ENCODE measurements at places on chromosomes 7 and 10. TPM values are rescaled to one million over a fixed set of nuclear protein-coding genes. Genes with fewer than 3 reads are reported as not detected.

The STN1 gene
- 25.4 TPM for total RNA-seq

The SLIT1 gene
- total RNA-seq = not detected

The TCTN3 gene
- 19.8 TPM for total RNA-seq

The TMEM178B gene
- not detected for total RNA-seq

The ARL4A gene
- total RNA-seq = 18.0 TPM

DNA sequence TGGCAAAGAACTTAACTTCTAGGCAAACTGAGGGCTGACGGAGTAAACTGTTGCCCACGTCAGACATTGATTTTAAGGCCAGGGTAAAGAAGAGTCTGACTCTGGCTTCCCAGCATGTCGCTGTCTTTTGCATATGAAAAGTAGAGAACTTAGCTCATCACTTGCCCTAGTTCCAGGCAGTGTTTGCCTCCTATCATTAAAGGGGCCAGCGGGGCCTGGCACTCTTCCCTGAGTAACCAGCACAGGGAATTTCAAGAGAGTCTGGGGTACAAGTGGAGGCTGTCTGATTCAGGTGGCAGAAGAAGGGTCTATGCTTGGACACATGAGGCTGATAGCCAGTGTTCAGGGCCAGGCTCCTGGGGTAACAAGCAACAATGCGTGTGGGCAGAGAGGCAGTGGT lies 4.8 kb downstream of the DENND2A start:
- no peaks in the 10 kb centered on the region for H3K36me3 ChIP-seq
- no peaks in the 10 kb centered on the region for H3K27me3 ChIP-seq
- peaks cover 37% of the 10 kb centered on the region for H3K4me1 ChIP-seq

- H3K27ac ChIP-seq = peak overlapping the region; percentile 95
- H3K4me1 ChIP-seq = peaks cover 23% of the 10 kb centered on the region
- DNase-seq = no peak
These were observed 102.7 kb upstream of the TNRC18 start for GRCh38 chr7:5526100-5526905.

DNA sequence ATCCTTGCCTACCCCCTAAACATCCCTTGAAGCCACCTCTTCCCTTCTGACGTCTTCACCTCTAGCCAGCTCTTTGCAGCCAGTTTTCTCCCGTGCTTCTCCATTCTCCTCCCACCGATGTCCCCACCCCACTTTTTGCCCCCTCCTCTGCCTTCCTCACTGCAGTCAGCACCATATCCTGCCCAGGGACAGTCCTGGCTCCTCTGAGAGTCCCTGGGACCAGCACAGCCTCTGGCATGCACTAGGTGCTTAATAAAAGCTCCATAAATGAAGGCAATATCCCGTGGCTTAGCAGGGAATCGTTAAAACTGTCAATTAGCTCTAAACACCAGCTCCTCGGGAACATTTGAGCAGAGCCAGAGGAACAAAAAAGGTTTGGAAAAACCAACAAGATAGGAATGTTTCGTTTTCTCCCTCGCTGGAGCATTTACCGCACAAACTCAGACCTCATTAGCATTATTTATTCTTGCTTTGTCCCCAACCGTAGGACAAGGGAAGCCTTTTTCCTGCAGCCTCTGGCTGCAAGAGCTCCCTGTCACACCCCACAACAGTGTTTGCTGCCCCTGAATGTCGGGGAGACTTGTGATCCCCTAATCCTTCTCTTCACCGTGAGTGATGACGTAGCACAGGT lies 16.1 kb downstream of the MYL10 start:
- H3K4me1 ChIP-seq = peaks cover 27% of the 10 kb centered on the region
- H3K27me3 ChIP-seq = no peaks in the 10 kb centered on the region
- H3K4me3 ChIP-seq = no peak overlapping the region
- no peak for DNase-seq
- no peak overlapping the region for H3K27ac ChIP-seq

DNA sequence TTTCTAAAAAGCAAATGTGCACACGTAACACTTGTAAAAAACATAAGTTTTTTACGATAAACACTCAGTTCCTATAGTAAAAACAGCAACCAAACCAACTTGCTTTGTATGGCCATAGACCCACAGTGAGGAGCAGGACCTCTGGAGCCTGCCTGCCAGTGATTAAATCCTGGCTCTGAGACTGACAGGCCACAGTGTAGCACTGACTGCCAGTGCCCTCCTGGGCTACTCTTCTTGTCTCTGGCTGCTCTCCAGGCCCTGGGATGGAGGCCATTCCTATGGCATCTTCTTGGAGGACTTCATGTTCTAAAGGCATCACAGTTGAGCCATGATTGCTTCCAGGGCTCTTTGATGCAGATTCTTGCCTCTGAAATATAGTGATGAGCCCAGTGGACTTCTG lies 22.7 kb upstream of the TMEM254 start:
- H3K27me3 ChIP-seq = no peaks in the 10 kb centered on the region
- no peak overlapping the region for H3K4me3 ChIP-seq
- no peak for DNase-seq
- H3K36me3 ChIP-seq = no peaks in the 10 kb centered on the region
- no peak overlapping the region for H3K27ac ChIP-seq

DNA sequence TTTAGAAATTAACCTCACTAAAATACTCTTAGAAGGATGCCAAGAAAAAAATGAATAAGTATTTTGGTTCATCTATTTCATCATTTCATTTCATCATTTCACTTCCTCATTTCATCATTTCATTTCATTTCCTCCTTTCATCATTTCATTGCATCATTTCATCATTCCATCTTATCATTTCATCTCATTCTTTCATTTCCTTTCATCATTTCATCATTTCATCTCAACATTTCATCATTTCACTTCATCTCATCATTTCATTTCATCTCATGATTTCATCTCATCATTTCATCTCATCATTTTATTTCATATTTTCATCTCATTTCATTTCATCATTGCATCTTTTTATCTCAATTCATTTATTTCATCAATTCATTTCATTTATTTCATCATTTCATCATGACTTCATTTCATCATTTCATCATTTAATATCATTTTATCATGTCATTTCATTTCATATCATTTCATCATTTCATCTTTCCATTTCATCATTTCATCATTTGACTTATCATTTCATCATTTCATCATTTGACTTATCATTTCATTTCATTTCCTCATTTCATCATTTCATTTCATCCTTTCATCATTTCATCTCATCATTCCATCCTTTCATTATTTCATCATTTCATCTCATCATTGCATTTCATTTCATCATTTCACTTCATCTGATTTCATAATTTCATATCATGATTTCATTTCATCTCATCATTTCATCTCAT lies 129.9 kb downstream of the ZNF92 start:
- H3K27me3 ChIP-seq = no peaks in the 10 kb centered on the region
- H3K27ac ChIP-seq = no peak overlapping the region
- H3K36me3 ChIP-seq = no peaks in the 10 kb centered on the region
- no peaks in the 10 kb centered on the region for H3K4me1 ChIP-seq

- H3K27ac ChIP-seq = no peak overlapping the region
- H3K4me3 ChIP-seq = no peak overlapping the region
- no peaks in the 10 kb centered on the region for H3K36me3 ChIP-seq
These were observed 80.2 kb upstream of the ADAM12 start for GRCh38 chr10:126468467-126468866.

DNA sequence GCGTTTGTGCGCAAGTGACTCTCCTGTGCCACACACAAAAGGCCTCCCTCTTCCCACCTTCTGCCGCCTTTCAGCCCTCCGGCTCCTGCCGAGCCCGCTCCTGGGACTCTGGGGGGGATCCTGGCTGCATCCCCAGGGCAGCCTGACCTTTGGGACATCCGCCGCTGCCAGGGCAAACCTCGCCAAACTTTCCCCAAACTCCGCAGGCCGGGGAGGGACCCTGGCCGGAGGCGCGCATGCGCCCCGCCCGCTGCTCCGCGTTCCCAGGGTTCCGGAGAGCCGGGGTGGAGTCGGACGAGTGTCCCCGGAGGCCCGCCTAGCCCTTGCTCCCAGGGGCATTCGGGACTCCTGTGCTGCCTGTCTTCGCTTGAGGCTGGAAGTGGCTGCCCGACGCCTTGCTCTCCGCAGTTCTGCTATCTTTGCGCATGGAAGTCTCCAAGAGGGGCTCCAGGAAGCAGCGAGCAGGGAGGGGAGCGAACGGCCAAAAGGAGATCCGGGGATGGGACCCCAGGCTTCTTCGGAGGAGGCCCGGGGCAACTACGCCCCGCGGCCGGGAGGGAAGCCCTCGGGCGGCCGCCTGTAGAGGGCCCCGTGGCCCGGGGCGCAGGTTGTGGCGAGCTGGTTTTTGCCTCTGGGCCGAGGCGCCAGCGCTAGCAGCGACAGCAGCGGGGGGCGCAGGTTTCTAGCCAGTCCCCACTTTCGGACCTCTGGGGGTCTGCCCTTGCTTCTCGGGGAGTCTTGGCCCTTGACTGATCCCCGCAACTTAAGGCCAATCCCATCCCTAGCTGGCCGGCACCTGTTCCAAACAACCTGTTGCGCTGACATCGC lies 7.0 kb downstream of the PTF1A start:
- no peak overlapping the region for H3K4me3 ChIP-seq
- H3K4me1 ChIP-seq = no peaks in the 10 kb centered on the region
- peaks cover 20% of the 10 kb centered on the region for H3K27me3 ChIP-seq
- DNase-seq = no peak
- no peaks in the 10 kb centered on the region for H3K36me3 ChIP-seq

DNA sequence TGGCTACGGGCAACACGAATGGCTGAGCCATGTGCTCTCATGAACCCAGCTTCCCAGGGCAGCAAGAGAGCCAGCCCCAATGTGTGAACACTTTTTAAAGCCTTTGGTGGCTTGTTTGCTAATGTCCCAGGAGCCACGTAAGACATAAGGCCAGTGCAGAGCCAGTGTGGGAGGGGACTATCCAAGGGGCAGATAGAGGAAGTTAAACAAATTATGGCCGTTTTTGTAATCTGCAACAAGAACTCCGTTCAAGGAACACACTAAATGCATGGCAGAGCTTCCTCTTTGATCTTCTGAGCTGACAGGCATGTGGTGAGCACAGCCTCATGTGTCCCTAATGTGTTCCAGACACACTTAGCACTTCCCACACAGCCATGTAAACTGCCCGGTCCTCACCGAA lies 133.3 kb downstream of the TEX36 start:
- no peaks in the 10 kb centered on the region for H3K36me3 ChIP-seq
- H3K27ac ChIP-seq = no peak overlapping the region
- no peaks in the 10 kb centered on the region for H3K4me1 ChIP-seq
- no peak overlapping the region for H3K4me3 ChIP-seq
- no peaks in the 10 kb centered on the region for H3K27me3 ChIP-seq

DNA sequence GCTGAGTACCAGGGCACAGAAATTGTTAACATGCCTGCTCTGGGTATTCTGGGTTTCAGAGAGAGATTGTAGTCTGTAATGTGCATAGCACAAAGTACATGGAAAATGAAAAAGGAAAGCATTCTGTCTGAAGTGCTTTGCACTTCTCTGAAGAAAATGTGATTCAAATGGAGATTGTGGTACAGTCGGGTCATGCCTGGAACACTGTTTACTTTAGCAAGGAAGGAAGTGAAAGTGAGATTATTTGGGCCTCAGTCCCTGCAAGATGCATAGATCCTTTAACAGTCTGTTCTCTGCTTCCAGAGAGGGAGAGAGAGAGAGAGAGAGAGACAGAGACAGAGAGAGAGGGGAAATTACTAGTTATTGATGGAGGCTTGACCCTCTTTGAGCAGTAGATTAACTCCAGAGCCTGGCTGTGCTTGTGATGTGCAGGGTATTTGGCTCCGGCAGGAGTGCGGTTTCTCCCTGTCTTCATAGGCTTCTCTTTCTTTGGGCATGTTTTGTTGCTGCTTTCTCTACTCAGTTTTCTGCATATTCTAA lies 5.4 kb downstream of the VWC2 start:
- no peak overlapping the region for H3K27ac ChIP-seq

DNA sequence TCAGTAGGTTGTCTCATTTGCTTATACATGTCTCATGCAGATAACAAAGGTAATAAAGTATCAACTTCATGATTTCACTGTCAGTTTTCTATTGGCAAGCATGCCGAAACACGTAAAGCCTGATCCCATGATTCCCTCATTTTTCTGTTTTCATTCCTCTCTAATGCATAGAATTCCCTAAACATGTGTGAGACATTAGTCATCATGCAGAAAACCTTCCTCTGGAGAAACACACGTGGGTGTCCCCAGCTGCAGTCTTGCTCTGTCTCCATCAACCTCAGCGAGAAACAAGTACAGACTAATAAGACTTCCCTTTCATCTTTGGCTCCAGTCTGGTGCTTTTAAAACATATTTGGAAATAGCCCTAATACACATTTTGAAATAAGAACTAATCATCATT lies 432.7 kb upstream of the VSTM2A start:
- H3K36me3 ChIP-seq = no peaks in the 10 kb centered on the region
- H3K4me3 ChIP-seq = no peak overlapping the region
- no peak for DNase-seq
- no peaks in the 10 kb centered on the region for H3K4me1 ChIP-seq

DNA sequence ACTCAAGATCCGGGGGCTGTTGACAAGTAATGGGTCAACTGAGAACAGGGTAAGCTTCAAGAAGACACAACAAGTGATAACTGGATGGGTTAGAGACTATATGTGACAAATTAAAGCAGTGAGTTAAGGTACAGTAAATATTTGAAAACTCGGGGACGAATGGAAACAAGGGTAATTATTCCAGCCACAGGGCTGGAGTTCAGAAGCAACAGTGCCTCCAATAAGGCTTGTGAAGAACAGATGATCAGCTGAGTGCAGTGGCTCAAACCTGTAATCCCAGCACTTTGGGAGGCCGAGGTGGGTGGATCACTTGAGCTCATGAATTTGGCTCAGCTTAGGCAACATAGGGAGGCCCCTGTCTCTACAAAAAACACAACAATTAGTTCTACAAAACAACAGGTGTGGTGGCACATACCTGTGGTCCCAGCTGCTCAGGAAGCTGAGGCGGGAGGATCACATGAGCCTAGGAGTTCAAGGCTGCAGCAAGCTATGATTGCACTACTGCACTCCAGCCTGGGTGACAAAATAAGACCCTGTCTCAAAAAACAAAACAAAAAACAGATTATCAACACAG lies 20.5 kb upstream of the DLD start:
- H3K27ac ChIP-seq = no peak overlapping the region
- H3K4me1 ChIP-seq = no peaks in the 10 kb centered on the region
- H3K27me3 ChIP-seq = no peaks in the 10 kb centered on the region

DNA sequence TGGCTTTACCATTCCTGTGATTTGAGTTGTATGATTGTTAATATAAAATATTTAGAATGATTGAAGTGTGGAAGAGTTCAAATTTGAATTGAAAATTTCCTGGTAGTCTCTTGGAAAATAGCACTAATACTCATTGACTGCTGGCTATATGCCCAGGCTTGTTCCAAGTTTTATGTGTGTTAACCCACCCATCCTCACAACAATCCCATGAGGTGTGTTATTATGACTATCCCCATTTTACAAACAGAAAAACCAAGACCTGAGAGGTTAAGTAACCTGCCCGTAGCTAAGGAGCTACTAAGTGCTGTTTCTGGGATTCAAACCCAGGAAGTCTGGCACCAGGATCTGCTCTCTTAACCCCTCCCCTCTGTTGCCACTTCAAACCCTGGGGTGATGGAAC lies 213.9 kb downstream of the CREB5 start:
- no peaks in the 10 kb centered on the region for H3K27me3 ChIP-seq
- DNase-seq = no peak
- H3K27ac ChIP-seq = no peak overlapping the region
- no peaks in the 10 kb centered on the region for H3K36me3 ChIP-seq

- no peaks in the 10 kb centered on the region for H3K27me3 ChIP-seq
- H3K36me3 ChIP-seq = no peaks in the 10 kb centered on the region
- DNase-seq = no peak
- no peak overlapping the region for H3K4me3 ChIP-seq
These were observed 162.6 kb downstream of the UBE2H start for GRCh38 chr7:129790136-129790535.

GRCh38 chr7:146713934-146714333 lies 597.3 kb downstream of the CNTNAP2 start:
- DNase-seq = no peak
- H3K27ac ChIP-seq = no peak overlapping the region
- no peaks in the 10 kb centered on the region for H3K4me1 ChIP-seq
- H3K27me3 ChIP-seq = no peaks in the 10 kb centered on the region
- H3K36me3 ChIP-seq = no peaks in the 10 kb centered on the region
